ENCODE measurements at places on chromosomes 1 and 21.

GRCh38 chr1:25922056-25922970, 16.1 kb upstream of the STMN1 start:
- no peak for DNase-seq

GRCh38 chr1:223776826-223777454, 64.6 kb downstream of the CAPN2 start:
- no peak for DNase-seq

DNA sequence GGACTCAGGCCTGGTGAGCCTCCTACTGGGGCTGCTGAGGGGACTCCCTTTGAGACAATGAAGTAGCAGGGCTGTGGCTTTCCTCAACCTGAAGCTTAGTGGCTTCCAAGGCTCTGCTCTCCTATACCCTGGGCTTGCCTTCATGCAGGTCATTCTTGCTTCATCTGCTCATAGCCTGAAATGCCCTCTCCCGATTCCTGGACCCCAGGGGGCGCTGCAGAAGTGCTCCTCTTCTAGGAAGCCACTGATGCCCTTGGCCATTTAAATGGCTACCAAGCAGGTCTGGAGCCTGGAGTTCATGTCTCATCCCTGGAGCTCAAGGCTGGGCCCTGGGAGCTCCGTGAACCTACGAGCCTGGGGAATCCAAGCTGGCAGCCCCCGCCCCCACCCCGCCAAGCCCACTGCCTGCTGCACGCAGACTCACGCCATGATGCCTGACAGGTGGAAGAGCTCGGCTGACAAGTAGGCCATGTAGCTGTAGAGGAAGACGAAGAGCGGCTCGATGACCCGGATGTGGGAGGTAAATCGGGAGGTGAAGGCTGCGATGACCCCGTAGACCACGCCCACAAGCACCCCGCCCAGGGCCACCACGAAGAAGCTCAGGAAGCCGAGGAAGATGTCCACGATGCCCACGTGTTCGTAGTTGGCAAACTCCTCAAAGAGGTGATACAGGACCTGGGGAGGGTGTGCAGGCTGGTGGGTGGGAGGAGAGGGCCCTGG, 45.7 kb downstream of the SLC9A1 start:
- no peak for DNase-seq

DNA sequence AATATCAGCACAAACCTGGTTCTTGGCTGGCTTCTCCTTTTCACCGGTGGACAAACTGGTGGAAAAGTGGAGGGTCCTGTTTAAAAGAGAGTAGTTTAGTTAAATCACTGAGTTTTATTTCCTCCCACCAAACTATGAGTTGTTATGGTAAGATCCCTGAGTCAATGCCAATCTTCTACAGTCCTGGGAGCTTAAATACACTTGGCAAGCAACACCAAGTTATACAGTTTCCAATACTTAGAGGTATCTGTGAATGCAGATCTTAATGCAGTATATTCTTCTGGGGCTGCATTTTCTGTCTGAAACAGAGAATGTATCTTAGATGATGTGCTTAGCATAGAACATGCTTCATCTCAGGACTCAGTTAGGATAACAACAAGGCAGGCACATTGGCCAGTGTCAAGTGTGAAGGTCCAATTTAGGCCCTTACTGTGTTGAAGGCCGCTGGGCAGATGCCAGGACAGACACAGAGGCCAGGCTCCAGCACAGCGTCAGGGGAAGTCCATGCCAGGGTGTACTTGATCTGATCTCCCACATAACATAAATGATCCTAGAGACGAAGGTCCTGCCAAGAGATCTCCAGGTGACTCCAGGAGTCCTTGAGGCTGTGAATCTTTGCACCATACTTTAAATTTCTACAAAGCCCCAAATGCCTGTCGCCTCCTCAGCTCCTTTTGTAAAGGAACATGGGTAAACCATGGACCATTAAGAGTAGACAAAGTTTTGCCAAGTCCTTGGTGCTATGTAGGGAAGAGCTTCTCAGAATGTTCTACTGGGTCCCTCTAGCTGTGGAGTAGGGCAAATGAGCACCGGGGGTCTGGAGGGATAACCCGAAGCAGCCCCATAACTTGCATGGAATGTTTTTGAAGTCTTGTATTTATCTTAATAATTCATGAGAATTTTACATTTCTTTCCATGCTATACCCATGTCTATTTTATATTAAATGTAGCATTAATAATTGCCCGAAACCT, 76.8 kb downstream of the KCNJ15 start:
- DNase-seq, result no peak

DNA sequence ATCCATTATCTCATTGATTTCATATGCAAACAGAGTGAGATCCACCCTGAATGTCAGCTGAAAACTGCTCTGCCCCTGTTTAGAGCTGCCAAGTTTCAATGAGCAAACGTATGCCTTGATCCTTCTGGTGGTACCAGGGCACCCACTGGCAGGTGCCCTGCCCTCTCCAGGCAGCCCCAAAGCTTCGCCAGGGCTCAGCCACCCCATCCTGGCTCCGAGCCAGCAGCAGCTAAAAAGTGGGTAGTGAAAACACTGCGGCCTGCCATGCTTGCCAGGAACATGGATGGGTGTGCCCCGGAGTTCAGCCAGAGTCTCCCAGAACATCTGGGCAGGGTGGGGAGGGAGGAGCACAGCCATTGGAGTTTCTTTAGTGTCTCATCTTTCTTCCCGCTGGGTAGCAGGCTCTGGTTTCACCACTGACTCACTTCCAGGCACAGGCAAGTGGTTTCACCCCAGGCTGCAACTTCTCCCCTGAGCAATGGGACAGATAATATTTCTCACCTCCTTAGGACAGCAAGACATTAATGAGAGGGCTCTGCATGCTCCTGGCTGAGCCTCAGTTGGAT, 8.1 kb upstream of the LMX1A start:
- DNase-seq, result no peak
